ENCODE measurements at places on chromosomes 12 and 14. TPM values are rescaled to one million over a fixed set of nuclear protein-coding genes. Genes with fewer than 3 reads are reported as not detected.

DNA sequence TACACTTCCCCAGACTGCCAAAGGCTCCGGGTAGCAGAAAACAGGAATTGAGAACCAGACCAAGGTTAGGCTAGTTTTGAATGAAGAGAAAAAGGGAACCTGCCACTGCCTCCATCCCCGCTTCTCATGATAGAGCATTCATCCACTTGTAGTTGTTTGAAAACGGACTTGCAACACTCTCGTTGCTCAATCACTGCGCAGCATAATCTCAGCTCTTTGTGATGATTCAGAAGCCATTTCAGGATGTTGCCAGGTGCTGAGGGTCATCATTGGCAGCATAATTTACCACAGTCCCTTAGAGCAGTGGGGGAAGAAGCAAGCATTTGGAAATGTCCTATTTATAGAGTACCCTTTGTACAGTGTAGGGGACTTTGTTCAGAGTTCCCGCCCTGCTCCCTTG lies 25.6 kb downstream of the KCNK13 start:
- DNase-seq = peak; percentile 55
- H3K27me3 ChIP-seq = no peaks in the 10 kb centered on the region
- no peaks in the 10 kb centered on the region for H3K36me3 ChIP-seq
- H3K4me3 ChIP-seq = no peak overlapping the region
- H3K27ac ChIP-seq = no peak overlapping the region

GRCh38 chr12:24507827-24508226 lies 441.1 kb downstream of the BCAT1 start:
- peak; percentile 15 for DNase-seq
- no peaks in the 10 kb centered on the region for H3K4me1 ChIP-seq
- no peaks in the 10 kb centered on the region for H3K36me3 ChIP-seq

GRCh38 chr12:72271451-72272090 lies 599 bp upstream of the TRHDE start:
- peak overlapping the region; percentile 77 for H3K27ac ChIP-seq
- no peaks in the 10 kb centered on the region for H3K36me3 ChIP-seq
- peak overlapping the region; percentile 79 for H3K4me3 ChIP-seq

- H3K27me3 ChIP-seq = no peaks in the 10 kb centered on the region
- no peak for DNase-seq
- no peak overlapping the region for H3K27ac ChIP-seq
These were observed 26.1 kb downstream of the KRT8 start for GRCh38 chr12:52878507-52879393.

DNA sequence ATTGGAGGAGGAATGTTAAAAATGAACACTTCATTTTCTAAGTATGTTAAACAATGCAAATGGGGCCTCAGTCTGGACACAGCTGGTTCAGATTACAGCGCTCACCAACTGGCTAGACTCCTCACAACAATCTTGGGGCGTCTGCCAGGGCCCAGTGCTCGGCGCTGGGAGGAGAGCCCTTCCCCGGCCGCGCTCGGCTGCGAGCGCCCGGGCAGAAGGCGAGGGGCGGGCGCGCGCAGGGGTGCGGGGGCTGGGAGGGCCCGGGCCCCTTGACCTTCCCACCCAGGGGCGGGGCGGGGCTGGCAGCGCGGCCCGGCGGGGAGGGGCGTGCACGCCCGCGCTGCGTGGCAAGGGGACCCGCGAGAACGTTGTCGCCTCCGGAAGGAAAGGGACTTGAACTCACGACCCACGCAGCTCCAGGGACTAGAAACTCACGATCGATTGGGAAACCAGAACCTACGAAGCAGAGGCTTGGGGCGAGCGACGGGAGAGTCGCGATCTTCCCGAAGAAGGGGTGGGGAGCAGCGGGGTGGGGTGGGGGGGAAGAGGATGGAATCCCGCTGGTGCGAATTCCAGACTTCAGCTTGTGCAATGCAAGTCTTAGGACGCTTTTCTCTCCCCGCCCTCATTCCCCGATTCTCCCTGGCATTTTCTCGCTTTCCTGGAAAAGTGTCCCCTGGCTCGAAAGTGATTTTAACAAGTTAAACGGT lies at the start of gene FBLN5:
Gene FBLN5 (minus strand): TSS at position 220 of the 710 bp plus-strand sequence. CDS start 465 bp downstream, outside the sequence.
- H3K4me1 ChIP-seq = peaks cover 5% of the 10 kb centered on the region
- H3K27ac ChIP-seq = peak within 1 kb of the TSS; percentile 50
- H3K4me3 ChIP-seq = peak within 1 kb of the TSS; percentile 98
- peak; percentile 88 for DNase-seq
- no peaks in the 10 kb centered on the region for H3K27me3 ChIP-seq
- H3K36me3 ChIP-seq = no peaks in the 10 kb centered on the region

DNA sequence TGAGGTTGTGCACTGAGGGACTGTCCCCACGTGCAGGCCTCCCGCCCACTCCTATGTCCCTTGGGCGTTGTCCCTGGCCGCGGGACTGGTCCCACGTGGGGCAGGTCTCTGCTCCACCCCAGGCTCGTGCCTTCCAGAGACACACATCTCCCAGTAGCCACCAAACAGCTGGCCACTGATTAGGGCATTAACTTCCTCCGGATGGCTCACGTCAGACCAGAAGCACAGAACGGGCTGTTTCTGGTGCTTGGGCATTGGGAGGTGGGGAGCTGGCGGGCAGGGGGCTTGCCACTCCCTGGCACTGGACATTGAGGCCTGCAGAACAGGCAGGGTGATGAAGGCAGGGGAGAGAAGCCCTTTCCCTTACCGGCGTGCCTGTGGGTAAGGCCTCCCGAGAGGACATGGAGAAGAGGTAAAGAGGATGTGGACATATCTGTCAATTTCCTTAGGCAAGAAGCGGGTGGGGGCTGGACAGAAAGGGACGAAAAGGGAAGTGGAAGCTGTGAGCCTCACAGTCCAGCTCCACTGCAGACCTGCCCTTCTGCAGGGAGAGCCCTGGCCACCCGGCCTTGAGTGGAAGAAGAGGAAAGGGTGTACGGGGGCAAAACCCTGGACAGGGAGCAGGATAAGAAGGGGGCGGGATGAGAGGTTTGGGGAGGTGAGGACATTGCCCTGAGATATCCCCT lies 101.2 kb downstream of the NINJ2 start:
- no peak overlapping the region for H3K27ac ChIP-seq
- no peaks in the 10 kb centered on the region for H3K36me3 ChIP-seq
- H3K27me3 ChIP-seq = peaks cover 13% of the 10 kb centered on the region
- no peaks in the 10 kb centered on the region for H3K4me1 ChIP-seq

DNA sequence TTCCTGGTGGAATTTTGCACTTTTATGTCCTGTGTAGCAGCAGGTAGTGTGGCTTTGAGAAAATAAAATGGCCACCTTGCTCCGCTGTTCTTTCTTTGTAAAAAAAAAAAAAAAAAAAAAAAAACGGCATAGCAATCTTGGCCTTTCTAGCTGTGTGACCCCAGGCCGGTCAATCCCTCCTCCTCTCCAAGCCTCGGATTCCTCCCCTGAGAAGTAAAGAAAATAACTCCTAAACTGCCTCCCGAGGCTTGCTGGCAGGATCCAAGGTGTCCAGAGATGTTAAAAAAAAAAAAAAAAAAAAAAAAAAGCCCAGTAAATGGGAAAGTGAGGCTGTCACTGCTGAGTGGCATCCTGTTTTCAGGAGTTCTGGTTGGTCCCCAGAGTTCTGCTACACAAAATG lies 23.9 kb upstream of the MAP1LC3B2 start:
- no peaks in the 10 kb centered on the region for H3K27me3 ChIP-seq
- no peak overlapping the region for H3K27ac ChIP-seq
- no peaks in the 10 kb centered on the region for H3K36me3 ChIP-seq
- no peak overlapping the region for H3K4me3 ChIP-seq
- H3K4me1 ChIP-seq = peaks cover 2% of the 10 kb centered on the region

- no peaks in the 10 kb centered on the region for H3K4me1 ChIP-seq
- no peak overlapping the region for H3K4me3 ChIP-seq
- no peaks in the 10 kb centered on the region for H3K27me3 ChIP-seq
- DNase-seq = peak; percentile 29
- no peak overlapping the region for H3K27ac ChIP-seq
- no peaks in the 10 kb centered on the region for H3K36me3 ChIP-seq
These were observed 72.3 kb upstream of the KRAS start for GRCh38 chr12:25322918-25323531.

- no peak overlapping the region for H3K27ac ChIP-seq
- H3K36me3 ChIP-seq = peaks cover 3% of the 10 kb centered on the region
- H3K4me1 ChIP-seq = peaks cover 14% of the 10 kb centered on the region
- no peak overlapping the region for H3K4me3 ChIP-seq
- DNase-seq = peak; percentile 60
These were observed 2.1 kb downstream of the DDN start for GRCh38 chr12:48996794-48997718.

DNA sequence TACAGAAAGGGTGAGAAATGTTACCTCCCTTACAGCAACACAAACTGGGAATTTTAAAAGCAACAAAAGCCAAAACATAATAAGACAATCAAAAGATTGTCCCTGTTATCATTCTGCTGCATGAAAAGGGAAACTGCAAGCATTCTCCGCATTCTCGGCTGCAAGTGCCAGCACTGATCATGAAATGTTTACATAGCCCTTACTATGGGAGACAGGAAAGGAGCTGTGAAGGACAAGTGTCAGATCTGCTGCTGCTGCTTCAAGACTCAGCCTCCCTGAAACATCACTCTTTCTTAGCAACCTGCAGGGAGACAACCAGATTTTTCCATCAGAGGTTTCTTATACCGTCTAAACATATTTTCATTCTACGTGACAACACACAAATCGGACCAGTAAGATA lies 20.1 kb downstream of the DENND5B start:
- peak overlapping the region; percentile 31 for H3K4me3 ChIP-seq
- H3K27ac ChIP-seq = no peak overlapping the region
- H3K27me3 ChIP-seq = no peaks in the 10 kb centered on the region

DNA sequence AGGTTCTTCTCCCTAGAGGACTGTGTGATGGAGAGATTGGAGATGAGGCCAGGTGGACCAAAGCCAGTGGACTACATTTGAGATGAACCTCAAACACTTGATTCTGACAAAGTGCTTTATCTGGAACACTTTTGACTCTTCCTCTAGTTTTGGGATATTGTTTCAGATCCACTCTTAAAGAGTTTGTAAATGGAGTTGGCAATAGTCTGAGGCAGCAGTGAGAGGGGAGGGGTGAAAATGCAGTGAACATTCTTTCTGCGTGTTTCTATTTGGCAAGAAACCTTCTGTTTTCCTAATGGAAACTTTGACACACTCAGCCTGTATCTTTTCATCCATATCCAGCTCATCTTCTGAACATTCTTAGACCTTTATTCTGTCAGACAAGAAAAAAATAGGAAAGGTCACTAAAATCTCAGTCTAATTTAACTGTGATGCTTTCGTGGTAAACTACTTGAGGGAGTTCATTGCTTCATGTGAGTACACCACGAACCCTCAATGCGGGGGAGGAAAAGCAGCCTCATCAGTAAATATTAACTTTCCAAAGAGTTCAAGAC lies 57.4 kb upstream of the KCNJ8 start:
- peak; percentile 54 for DNase-seq
- no peak overlapping the region for H3K4me3 ChIP-seq
- no peaks in the 10 kb centered on the region for H3K36me3 ChIP-seq
- peaks cover 4% of the 10 kb centered on the region for H3K4me1 ChIP-seq
- no peak overlapping the region for H3K27ac ChIP-seq

DNA sequence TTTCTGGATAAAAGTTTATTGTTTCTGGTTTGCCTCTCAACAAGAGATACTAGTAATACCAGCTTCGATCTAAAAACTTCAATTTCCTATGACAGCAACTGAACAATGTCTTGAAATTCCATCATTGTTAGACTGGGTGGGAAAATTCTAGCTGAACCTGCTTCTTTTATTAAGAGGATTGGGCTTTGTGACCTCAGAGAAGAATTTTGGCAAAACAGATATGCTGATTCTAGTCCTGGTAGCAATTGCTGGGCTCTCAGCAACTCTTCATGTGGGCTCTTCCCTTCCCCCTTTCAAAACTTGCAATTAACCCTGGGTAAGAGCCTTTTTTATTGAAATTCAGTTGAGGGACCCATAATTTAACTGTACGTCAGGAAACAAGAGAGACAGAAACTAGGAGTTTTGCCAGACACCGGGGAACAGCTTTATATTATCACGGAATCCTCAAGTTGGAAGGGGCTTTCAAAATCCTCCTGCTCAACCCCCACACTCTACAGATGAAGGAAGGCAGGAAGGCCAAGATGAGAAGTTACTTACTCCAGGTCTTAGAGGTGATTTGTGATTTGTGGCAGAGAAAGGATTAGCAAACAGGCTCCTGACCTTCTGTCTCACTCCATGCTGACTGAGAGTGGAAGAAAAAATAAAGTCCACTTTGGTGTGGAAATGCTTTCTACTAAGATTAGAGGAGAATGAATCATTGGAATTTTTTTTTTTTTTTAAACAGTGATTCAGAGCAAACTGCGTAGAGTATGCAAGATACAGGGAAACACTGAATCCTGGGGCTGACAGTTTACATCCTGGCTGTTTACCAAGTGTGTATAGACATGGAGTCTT lies 239.0 kb upstream of the ATP2B1 start:
- H3K27me3 ChIP-seq = no peaks in the 10 kb centered on the region
- H3K36me3 ChIP-seq = no peaks in the 10 kb centered on the region
- DNase-seq = peak; percentile 96
- peaks cover 14% of the 10 kb centered on the region for H3K4me1 ChIP-seq
- H3K27ac ChIP-seq = peak overlapping the region; percentile 69
- peak overlapping the region; percentile 29 for H3K4me3 ChIP-seq

The CLMN gene
- 0.83 TPM for total RNA-seq

The MYO1H gene
- not detected for total RNA-seq

The ANKRD33 gene
- under 0.01 TPM for total RNA-seq

The TAPBPL gene
- 6.2 TPM for total RNA-seq

The EML1 gene
- 36.2 TPM for total RNA-seq
